Activated naive CD8-positive, alpha-beta T cell treated with anti-CD3 and anti-CD28 coated beads, Interleukin-2, amount 50 U/mL, for 16 hours (primary cell): ENCODE measurements at places on chromosomes 6 and 20.

GRCh38 chr6:144896289-144896688, 611.2 kb downstream of the UTRN start:
- DNase-seq: no peak

DNA sequence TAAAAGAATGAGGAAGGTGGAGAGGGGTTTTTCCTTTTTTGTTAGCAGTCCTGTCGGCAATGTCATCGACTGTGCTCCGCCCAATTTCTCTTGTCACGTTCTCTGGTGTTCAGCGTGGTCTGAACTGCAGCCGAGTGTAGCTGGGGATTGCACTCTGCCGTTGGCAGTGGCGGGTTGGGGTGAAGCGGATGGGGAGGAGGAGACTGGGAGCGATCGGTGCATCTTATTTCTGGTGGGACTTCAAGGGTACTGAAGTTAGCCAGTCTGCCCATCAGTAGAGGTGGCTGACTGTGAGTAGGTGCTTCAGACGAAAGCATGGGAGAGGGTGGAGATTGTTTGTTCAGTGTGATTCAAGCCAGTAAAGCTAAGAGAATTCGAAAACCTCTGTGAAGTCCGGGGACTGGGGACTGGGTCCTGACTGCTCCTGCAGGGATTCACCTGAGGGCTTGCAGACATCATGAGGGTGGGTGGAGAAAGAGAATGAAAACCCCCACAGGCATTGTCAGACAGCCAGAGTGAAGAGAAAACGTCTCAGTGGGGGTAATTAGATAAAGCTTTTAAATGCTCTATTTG, 5.1 kb downstream of the RREB1 start:
- no peak for DNase-seq

DNA sequence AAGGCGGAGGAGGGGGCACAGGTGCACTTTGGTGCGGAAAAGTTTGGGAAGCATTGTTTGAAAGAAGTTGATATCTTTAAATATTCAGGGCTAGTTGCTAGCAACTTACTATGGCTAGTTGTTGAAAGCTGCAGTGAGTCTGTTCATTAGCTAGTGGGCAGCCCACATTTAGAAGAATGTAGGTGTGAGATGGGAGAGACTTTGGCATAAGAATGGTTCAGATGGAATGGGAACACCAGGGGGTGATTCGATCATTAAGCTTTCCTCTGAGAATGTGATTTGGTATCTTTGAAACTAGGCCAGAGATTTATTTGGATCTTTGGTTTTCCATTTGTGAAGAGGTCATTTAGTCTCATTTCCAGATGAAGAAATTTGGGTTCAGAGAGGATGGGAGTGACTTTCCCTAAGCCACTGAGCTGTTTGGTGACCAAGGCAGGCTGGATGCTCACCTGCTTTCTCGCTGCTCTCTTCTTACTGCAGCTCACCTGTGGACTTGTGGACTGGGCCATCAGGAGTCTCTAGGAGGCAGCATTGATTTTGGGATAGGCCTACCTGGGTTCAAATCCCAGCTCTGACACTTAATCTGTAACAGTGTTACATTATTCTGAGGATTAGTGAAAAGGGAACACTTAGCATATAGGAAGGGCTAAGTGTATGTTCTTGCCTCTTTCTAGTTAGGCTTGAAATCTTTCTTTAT, 62.9 kb downstream of the CARMIL1 start:
- no peak for DNase-seq

GRCh38 chr20:45798935-45799642, 7.3 kb downstream of the DNTTIP1 start:
- DNase-seq: peak; percentile 25

- no peak for DNase-seq
Observed at GRCh38 chr6:165636402-165637048, 26.5 kb downstream of the PDE10A start.

DNA sequence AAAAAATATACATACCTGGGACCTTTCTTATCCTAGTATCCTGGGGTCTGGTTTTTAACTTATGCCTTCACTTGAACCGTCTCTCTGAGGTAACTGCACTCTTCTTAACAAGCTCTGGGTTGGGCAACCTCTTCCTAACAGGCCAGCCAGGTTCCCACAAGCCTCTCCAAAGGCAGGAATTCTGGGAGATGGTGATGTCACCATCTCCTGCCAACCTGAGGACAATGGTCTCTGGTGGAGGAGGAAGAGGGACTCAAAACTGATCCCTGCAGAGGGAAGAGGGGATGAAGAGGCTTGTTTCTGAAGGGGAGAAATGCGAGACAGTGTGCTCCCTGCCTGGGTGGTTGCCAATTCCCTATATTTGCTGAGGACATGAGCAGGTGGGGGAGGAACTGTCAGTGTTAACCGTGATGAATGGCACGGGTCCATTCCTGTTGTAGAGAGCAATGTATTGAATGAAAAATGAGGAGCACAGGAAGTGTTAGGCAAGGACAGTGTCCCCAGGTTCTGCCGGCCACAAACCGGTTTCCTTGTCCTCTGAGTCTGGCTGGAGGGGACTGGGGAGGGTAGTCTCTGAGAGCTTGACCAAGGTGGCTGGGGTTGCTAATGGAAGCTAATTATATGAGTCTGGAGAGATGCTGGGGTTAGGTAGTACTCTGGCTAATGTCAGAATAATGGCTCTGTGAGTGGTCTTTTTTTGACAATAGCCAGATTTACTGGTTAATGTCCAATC, 95.5 kb downstream of the KCNB1 start:
- DNase-seq: no peak

DNA sequence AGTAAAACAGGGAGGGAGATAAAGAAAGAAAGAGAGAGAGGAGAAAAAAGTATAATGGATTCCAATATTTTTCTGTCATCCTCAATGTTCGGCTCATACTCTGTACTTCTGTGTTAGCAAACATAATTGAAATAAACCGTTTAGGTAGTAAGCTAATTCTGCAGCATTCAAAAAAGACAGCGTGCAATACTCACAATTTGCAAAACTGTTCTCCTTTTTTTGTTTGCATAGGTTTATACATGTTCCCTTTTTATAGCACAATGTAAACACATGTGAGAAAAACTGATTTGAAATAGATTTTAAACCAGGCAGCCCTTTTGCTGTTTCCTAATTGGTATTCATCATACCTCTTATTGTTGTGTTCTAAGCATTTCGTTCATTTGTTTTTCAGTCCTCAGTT, 188.9 kb downstream of the PLCB1 start:
- DNase-seq: no peak

- no peak for DNase-seq
Observed at GRCh38 chr20:33677991-33678702, 3.9 kb upstream of the NECAB3 start.

DNA sequence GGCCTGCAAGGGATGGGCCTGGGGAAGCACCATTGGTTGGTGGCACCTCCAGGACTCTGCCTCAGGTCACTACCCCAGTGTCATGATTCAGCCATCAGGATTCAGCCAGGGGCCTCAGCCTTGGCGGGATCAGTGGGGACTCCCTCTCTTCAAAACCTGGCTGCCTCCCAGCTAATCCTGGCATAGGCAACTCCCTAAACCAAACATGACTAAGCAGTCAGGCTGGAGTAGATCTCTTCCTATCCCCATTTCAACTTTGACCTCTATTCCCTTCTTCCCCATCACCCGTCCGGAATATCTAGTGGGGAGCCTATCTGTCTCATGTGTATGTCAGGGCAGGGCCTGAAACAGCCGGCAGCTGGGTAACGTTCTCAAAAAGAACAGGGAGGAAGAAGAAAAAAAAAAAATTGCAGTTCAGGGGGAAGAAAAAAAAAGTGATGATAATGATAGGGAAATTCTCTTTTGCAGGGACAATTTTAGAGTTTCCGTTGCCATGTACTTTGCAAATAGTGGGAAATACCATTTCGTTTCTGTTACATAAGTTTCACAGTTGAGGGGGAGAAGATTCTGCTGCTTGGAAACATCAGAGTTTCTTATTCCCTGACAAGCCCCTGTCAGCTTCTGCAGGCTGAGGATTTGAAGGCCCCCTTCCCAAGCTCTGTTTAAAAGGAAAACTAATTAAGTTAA, 4.1 kb upstream of the PREX1 start:
- DNase-seq: no peak
